Neural progenitor cell (in vitro differentiated cells): ENCODE measurements at places on chromosomes 1 and 21.

GRCh38 chr1:68495968-68496679 is 758 bp downstream of the DEPDC1 start:
- DNase-seq, result peak; percentile 13

DNA sequence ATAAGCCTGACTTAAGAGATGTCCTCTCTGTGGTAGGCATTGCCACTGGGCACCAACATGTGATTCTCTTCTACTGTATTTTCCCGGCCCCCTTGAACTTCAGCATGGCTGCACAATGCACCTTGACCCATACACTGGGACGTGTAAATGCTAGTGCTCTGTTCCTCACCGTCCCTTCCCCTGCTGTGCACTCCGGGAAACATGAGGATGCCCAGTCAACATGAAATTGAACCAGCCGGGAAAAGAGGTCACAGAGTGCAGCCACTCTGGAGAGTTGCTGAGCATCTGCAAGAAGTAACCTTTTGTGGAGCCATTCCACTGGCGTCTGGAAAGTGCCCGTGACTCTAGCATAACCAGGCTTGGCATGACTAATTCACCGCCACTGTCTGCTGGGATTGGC is 646.7 kb downstream of the NPHP4 start:
- DNase-seq, result no peak

DNA sequence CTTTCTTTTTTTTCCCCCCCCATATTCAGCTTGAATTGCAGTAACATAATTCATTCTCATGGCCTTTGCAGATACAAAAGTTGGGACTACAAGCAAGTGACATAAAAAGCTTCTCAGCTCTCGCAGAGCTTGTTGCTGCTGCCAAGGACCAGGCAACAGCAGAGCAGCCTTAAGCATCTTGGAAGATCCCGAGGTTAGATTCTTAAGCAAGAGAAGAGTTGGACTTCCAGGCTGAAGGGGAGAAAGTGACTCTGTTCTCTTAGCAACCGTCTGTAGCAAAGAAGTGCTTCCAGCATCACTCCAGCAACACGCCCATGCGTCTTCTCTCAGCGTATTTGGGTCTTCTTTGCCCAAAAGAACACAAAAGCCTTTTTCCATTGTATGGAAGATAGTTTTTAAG is 20.7 kb downstream of the AGT start:
- DNase-seq, result no peak

GRCh38 chr1:84726593-84727499 is 36.6 kb upstream of the SSX2IP start:
- DNase-seq, result no peak

- DNase-seq, result no peak
Measured at GRCh38 chr1:46278807-46279206, 24.6 kb downstream of the LRRC41 start.

GRCh38 chr1:201881617-201882016 is 7.1 kb upstream of the SHISA4 start:
- no peak for DNase-seq

DNA sequence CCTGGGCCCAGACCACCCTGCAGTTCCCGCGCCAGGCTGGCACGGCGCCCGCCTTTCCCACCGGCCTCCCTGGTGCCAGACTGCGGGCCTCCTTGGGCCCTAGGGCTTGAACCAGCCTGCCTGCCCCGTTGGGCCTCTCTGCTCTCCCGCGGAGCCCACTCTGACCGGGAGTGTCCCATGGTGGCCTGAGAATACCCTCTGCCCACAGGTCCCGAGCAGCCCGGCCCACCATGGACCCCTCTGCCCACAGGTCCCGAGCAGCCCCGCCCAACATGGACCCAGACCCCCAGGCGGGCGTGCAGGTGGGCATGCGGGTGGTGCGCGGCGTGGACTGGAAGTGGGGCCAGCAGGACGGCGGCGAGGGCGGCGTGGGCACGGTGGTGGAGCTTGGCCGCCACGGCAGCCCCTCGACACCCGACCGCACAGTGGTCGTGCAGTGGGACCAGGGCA is 7.9 kb downstream of the MIB2 start:
- no peak for DNase-seq

- DNase-seq, result no peak
Measured at GRCh38 chr1:235945775-235946570, 79.3 kb upstream of the LYST start.

DNA sequence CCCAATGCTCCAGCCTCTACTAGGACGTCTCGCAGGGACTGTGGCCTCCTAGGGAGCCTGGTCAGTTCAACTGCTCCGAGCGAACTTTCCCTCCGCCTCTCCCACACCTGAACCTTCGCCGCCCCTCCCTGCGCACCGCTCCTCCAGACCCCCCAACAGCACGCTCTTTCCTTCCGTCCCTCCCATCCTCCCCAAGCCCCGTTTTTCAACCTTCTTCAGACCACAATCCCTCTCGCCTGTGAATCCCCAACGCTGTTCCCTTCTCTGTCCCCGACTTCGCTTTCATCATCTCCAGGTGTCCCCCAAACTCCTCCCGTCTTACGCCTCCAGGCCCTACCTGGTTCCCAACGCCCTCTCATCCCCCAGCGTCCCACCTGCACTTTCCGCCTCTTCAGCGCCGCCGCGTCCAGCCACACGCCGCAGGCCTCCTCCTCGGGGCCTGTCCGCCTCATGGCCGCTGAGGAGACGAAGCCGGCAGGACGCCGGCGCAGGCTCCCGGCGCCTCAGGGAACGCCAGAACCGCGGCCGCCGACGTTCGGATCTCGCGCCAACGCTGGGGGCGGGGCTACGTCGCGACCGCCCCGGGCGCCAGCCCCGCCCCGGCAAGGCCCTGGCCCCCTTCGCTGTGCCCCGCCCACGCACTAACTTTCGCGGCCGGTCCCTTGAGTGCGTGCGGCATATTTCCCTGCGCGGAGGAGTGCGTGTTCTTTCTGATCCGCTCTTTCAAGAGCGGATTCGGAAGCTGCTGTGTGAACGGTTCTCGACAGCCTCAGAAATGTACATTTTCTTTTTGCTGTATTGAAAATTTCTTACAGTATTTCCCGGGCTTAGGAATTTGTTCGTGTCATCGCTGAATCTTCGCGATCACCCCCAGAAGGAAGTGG is at the start of gene AUNIP:
Gene AUNIP (minus strand): TSS at position 552 of the 884 bp plus-strand sequence. CDS start 100 bp downstream, at position 452.
- DNase-seq, result peak; percentile 94

- no peak for DNase-seq
Measured at GRCh38 chr1:109299558-109300343, 7.1 kb downstream of the MYBPHL start.

DNA sequence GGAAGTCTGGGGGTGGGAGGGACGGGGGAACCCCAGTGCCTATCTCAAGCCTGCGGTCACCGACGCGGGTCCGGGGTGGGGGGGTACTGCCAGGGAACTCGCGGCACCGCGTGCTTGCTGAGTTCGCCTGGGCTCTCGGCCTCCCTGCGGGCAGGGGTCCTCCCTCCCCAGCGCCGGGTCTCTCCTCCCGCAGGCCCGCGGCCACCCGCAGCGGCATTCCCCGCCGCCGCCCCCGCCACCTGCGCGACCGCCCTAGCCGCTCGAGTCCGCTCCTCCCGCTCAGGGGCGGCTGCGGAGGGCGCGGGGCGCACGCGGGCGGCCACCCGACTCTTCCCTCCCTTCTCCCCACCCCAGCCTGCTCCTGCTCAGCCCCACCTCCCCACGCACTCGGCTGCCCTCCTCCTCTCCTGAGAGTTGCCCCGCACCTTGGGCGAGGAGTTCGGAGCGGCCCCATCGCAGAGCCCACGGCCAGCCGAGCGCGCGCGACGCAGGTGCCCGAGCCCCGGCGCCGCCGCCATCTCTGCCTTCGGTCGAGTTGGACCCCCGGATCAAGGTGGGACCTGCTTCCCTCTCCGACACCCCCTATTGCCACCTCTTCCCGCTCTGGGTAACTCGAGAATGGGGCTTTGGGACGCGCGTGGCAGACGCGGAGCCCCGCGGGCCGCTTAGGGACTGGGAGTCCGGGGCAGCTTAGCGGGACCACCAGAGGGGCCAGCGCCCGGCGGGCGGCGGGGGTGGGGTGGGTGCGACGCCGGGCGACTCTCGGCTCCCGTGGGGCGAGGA is 105.0 kb downstream of the LEPR start:
- DNase-seq, result peak; percentile 61

DNA sequence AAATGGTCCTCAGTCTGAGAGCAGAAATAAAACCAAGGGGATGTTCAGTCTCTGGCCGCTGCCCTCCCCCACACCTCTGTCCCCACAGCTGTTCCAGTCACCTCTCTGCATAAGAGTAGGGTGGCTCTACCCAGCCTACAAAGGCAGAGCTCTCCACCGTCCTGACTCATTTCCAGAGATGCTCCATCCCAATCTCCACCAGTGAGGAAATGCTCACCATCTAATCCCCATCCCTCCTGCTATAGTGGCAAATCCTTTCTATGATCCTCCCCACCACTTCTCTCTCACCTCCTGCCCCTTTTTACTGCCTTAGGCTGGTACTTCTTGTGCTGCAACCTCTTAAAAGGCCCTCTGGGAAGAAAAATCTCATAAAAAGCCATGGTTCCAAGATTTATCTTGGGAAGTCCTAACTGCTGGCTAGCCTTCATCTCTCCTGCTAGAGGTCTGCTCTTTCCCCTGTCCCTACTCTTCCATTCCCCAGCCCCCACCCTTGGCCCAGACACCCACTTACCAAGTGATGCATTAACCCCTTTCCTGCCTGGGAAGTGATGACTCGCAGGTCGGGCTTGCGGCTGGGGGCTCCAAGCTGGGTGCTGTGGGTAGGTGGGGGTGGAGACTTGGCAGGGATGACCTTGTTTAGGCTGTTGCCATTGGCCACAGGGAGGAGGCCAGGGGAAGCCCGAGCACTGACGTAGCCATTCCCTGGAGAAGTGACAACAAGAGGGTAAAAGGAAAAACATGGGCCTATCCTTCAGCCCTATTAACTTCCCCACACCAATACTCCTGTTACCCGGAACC is 23.9 kb downstream of the MEF2D start:
- no peak for DNase-seq

GRCh38 chr1:78799926-78800325 is 150.3 kb downstream of the IFI44 start:
- DNase-seq, result no peak

- DNase-seq, result no peak
Measured at GRCh38 chr1:33061834-33062233, 19.1 kb upstream of the AZIN2 start.

- no peak for DNase-seq
Measured at GRCh38 chr1:44895919-44896734, 53.1 kb upstream of the PTCH2 start.

GRCh38 chr1:77271852-77272580 is 9.8 kb upstream of the AK5 start:
- DNase-seq, result no peak

GRCh38 chr1:199678771-199679170 is 348.7 kb upstream of the NR5A2 start:
- DNase-seq, result no peak

DNA sequence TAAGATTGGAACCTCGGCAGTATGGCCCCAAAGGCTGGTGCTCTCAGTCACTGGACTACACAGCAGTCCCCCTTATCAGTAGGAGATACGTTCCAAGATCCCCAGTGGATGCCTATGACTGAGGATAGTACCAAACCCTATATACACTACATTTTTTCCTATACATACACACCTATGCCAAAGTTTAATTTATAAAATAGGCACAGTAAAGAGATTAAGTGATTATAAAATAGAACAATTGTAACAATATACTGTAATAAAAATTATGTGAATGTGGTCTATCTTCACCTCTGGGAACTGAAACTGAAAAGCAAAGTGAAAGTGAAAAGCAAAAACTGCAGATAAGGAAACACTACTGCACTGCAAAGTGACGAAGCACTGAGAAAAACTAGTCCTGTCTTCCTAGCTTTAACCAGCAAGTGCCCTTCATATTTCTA is 96.8 kb downstream of the INTS7 start:
- no peak for DNase-seq

DNA sequence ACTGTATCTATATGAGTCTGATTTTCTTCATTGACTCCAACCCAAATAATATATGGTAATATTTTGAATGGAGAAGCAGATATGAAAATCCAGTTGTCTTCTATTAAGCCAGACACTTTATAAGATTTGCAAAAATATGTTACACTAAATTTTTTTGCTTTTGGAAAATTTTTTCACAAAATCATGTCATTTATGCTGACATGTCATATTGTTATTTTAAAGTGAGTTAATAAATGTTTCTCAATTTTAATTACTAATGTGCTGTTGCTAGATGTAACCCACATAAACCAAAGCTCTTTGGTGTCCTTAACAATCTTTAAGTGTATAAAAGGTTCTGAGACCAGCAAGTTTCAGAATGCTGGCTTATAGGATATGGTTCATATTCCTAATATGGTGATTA is 142.5 kb downstream of the HS2ST1 start:
- no peak for DNase-seq

DNA sequence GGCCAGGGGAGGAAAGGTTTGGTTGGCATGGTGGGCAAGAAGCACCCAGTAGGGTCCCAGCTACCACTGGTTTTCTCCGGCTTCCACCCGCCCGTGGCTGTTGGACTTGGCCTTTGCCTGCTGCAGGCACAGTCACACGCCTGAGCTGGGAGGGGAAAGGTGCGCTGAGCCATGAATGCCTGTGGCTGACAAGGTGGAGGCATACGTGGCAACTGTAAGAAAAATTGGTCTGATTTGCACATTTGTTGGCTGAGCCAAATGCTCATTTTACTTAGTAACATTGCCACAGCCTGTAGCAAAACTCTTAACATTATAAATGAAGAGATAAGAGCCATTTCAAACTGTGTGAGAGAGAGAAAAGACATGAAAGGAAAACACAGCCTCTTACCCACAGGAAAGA is 191.6 kb downstream of the PTPRC start:
- DNase-seq, result no peak

DNA sequence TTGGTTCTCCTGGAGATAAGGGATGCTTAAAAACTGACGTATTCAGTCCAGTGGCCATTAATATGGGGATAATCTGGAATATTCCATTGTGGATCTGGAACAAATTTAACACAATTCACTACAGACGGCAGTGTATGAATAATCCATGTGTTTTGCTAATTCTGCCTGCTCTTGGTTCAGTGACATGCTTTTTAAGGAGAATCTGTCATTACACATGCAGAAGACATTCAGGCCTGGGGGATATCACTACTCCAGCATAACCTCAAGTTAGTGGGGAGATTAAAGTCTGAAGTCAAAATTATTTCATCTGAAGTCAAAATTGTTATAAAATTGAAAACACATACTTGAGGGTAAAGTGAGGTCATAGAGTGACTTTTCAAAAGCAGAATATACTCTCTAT is 789.3 kb downstream of the USP25 start:
- DNase-seq, result no peak
